Right hindlimb (tissue), 1 donor: ENCODE measurements at places on chromosomes 13 and 19.

GRCh38 chr13:38888309-38888708 lies 102.3 kb downstream of the STOML3 start:
- no peak for DNase-seq

DNA sequence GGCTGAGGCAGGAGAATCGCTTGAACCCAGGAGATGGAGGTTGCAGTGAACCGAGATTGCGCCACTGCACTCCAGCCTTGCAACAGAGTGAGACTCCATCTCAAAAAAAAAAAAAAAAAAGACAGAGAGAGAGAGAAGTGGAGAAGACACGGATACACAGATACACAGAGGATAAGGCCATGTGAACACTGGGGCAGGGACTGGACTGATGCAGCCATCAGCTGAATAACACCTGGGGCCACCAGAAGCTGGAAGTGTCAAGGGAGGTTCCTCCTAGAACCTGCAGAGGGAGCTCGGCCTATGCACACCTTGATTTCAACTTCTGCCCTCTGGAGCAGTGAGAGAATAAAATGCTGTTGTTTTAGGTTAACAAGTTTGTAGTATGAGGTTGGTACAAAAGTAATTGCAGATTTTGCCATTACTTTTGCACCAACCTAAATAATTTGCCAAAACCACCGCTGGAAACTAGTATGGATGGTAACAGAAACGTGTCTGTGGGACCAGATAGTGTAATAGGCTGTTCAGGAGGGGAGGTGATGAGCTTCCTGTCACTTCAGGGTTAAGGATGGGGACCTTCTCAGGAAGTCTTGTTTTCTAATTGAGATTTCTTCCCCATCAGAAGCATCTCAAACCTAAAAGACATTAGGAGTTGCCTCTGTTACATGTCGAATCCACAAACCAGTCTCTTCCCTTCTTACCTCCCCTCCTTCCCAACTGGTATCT lies 36.4 kb upstream of the IGSF23 start:
- DNase-seq = no peak

GRCh38 chr19:19132912-19133311 lies 5.4 kb downstream of the TMEM161A start:
- DNase-seq = no peak

DNA sequence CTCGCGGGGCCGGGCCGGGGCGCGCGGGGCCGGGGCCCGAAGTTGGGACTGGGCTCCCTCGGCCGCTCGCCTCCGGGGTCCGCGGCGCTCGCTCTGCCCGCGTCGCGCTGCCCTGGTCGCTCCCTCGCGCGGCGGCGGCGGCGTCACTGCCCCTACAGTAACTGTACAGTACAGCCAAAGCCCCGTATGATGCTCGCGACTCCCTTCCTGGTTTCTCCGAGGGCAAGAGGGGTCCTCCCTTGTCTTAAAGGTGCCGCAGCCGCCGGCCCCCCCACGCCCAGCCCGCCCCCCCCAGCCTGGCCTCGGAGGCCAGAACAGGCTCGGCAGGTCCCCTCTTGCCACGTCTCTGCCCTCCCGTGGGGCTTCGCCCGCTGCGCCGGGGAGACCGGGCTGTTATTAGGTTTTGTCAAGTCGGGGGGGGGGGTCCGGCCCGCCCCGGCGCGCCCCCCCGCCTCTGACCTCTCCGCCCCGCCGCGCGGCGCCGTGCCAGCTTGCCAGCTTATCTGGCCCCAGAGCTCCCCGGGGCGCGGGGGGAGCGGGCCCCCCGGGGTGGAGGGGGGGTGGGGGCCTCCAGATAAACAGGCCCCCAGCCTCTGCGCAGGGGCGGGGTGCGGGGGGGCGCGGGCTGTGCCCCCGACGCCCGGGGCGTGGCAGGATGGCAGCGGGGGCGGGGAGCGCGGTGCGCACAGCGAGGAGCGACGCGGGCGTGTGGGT lies at the start of gene ZBTB7A:
ZBTB7A (minus strand) TSS at position 218 of the 714 bp plus-strand sequence. CDS start 11,667 bp downstream, outside the sequence.
- peak; percentile 89 for DNase-seq

DNA sequence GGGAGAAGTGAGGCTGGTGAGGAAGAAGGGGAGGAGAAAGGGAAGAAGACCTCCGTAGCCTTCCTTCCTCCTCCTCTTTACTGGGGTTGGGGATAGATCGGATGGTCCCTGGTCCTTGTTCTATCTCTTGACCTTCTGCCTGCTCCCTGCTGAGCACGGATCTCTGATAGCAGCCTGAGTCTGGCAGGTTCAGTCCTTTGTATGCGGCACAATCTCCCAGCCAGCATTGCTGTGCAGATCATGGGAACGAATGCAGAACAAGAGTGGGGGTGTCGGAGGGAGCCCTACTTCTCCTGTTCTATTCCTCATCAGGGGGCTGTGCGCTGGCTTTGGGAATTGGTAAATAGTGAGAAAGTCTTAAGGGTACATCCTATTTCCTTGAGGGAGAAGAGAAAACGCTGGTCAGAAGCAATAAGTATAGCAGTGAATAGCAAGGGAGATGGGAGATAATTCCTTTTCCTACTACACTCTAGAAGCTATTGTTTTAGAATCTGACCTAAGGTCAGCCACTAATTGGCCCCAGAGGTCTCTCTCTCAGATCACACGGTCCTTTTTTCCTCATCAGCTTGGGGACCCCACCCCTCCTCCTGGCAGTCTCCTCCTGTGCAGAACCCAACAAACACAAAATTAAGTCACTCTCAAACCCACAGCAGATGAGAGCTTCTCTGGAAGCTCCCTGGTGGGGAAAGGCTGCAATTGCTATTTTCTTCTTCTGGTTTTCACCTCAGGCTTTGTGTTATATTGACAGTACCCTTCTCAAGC lies 41.0 kb downstream of the KL start:
- peak; percentile 65 for DNase-seq

GRCh38 chr13:73372666-73373627 lies 314.1 kb downstream of the KLF5 start:
- DNase-seq = no peak
